Thyroid gland (tissue), 4 donors: ENCODE measurements at places on chromosomes 4 and X.

DNA sequence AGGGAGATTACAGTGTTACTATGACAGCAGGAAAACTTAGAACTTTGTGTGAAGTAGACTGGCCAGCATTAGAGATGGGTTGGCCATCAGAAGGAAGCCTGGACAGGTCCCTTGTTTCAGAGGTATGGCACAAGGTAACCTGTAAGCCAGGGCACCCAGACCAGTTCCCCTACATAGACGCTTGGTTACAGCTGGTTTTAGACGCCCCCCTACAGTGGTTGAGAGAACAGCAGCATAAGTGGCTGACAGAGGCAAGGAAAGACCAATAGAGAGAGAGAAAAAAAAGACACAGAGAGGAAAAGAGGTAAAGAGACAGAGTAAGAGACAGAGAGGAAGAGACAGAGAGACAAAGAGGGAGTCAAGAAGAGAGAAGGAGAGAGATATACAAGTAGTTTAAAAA, 144.5 kb downstream of the GC start:
- H3K36me3 ChIP-seq, result no peaks in the 10 kb centered on the region
- no peak for DNase-seq
- H3K27ac ChIP-seq, result no peak overlapping the region
- H3K4me3 ChIP-seq, result no peak overlapping the region
- H3K27me3 ChIP-seq, result no peaks in the 10 kb centered on the region
- no peaks in the 10 kb centered on the region for H3K4me1 ChIP-seq

DNA sequence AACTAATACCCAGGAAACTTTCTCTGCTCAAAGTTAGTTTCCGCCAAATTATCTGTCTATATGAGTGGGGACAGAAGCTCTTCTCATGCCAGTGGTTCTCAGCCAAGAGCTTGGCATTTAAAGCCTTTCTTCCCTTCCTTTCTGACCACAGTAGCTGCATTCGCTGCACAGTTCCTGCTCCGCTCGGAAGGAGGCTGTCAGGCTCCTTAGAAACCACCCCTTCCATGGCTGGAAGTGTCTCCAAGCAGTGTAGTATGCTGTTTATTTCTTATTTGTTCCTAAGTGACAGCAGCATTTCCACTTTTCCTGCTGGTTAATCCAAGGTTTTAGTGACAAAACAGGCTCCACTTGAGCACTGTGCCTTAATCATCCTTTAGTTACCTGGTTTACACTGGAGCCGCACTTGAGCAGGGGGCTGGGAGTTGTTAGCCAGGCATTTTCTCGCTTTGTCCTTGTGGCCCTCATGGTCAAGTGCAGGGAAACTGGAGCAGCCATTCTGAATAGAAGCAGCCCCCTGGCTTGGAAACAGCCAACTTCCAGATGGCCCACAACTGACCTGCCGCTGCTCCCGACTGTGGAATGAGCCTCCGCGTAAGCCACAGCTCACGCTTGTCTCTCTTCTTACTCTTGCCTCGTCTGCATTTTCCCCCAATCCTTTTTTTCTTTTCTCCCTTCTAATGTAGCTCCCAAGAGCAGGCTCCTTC, 739.4 kb upstream of the TENM3 start:
- no peak overlapping the region for H3K4me3 ChIP-seq
- no peak overlapping the region for H3K27ac ChIP-seq
- H3K27me3 ChIP-seq, result no peaks in the 10 kb centered on the region
- no peaks in the 10 kb centered on the region for H3K36me3 ChIP-seq
- no peak for DNase-seq

- no peaks in the 10 kb centered on the region for H3K27me3 ChIP-seq
- H3K4me3 ChIP-seq, result no peak overlapping the region
- H3K4me1 ChIP-seq, result no peaks in the 10 kb centered on the region
- no peaks in the 10 kb centered on the region for H3K36me3 ChIP-seq
- DNase-seq, result peak; percentile 43
Observed at GRCh38 chr4:95165926-95166524, 382.7 kb downstream of the UNC5C start.

- no peaks in the 10 kb centered on the region for H3K4me1 ChIP-seq
- no peak overlapping the region for H3K27ac ChIP-seq
- no peak overlapping the region for H3K4me3 ChIP-seq
- DNase-seq, result no peak
- H3K27me3 ChIP-seq, result no peaks in the 10 kb centered on the region
- H3K36me3 ChIP-seq, result no peaks in the 10 kb centered on the region
Observed at GRCh38 chr4:147571036-147571770, 46.0 kb upstream of the TMEM184C start.

- H3K27ac ChIP-seq, result no peak overlapping the region
- no peak overlapping the region for H3K4me3 ChIP-seq
- DNase-seq, result no peak
- H3K4me1 ChIP-seq, result peaks cover 14% of the 10 kb centered on the region
- no peaks in the 10 kb centered on the region for H3K36me3 ChIP-seq
- no peaks in the 10 kb centered on the region for H3K27me3 ChIP-seq
Observed at GRCh38 chr4:140693562-140693961, 62.6 kb downstream of the TBC1D9 start.

DNA sequence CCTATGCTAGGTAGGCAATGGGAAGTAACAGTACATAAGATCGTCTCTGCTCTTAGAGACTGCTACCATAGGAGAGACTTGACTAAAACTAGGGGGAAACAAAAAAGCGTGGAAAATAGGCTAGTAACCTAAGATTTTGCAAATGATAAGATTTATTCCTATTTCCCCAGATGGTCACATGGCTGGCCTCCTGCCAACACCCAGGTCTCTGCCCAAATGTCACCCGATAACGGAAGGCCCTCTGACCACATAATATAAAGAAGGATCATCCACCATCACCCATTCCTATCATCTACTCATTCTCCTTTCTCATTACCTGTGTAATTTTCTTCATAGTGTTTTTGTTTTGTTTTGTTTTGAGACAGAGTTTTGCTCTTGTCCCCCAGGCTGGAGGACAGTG, 4.7 kb downstream of the LAMP2 start:
- H3K36me3 ChIP-seq, result no peaks in the 10 kb centered on the region
- no peak overlapping the region for H3K4me3 ChIP-seq
- DNase-seq, result no peak
- no peaks in the 10 kb centered on the region for H3K27me3 ChIP-seq

GRCh38 chr4:4643306-4643705, 101.5 kb upstream of the STX18 start:
- no peaks in the 10 kb centered on the region for H3K4me1 ChIP-seq
- H3K27ac ChIP-seq, result no peak overlapping the region
- H3K27me3 ChIP-seq, result no peaks in the 10 kb centered on the region
- H3K4me3 ChIP-seq, result no peak overlapping the region
- H3K36me3 ChIP-seq, result no peaks in the 10 kb centered on the region
- DNase-seq, result no peak

- H3K27me3 ChIP-seq, result no peaks in the 10 kb centered on the region
- H3K36me3 ChIP-seq, result no peaks in the 10 kb centered on the region
- no peaks in the 10 kb centered on the region for H3K4me1 ChIP-seq
- H3K4me3 ChIP-seq, result no peak overlapping the region
Observed at GRCh38 chrX:118780911-118781310, 42.7 kb upstream of the ZCCHC12 start.

- H3K27ac ChIP-seq, result no peak overlapping the region
- H3K36me3 ChIP-seq, result no peaks in the 10 kb centered on the region
- no peak overlapping the region for H3K4me3 ChIP-seq
- no peaks in the 10 kb centered on the region for H3K27me3 ChIP-seq
Observed at GRCh38 chr4:102541697-102542096, 40.5 kb downstream of the NFKB1 start.

DNA sequence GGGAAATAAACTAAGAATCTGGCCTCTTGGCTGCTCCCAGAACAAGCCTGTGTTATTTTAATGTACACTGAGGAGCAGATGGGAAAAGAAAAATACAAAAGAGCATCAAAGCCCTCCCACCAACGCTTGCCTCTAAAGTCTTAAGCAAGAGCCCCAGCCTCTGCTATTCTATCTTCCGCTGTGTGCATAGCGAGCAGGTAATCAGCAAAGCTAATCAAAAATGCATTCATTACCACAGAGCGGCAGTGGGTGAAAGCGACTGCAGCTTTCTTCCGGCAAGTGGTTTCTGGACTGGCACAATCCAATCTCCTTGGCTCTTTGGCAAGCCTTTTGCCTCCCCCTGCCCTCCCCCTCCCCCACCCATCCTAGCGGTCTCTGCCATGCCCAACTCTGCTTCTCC, 13.5 kb upstream of the GRIA3 start:
- H3K4me3 ChIP-seq, result no peak overlapping the region
- H3K27me3 ChIP-seq, result no peaks in the 10 kb centered on the region
- no peak overlapping the region for H3K27ac ChIP-seq
- H3K4me1 ChIP-seq, result no peaks in the 10 kb centered on the region

DNA sequence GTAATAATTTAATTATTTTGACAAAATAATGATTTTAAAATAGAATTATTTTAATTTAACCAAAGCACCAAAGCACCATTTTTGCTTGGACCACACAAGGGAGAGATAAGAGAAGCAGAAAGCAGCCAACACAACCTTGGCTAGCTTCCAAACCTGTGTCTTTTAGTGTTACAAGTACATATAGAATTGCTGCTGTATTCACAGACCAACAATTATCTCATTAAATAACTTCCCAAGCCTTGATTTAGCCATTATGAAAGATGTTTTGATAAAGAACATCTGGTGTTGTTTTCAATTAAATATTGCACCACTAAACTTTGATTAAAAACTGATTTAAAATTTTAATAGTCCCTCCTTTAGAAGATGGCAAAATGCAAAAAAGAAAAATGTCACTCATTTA, 14.0 kb upstream of the IGFBP7 start:
- H3K27me3 ChIP-seq, result no peaks in the 10 kb centered on the region
- H3K4me3 ChIP-seq, result no peak overlapping the region
- DNase-seq, result no peak

- H3K27me3 ChIP-seq, result no peaks in the 10 kb centered on the region
- no peak for DNase-seq
- H3K4me1 ChIP-seq, result no peaks in the 10 kb centered on the region
- no peak overlapping the region for H3K4me3 ChIP-seq
Observed at GRCh38 chrX:70916754-70917153, 8.2 kb upstream of the TEX11 start.

GRCh38 chr4:129384974-129385373, 289.0 kb downstream of the C4orf33 start:
- DNase-seq, result no peak
- H3K4me3 ChIP-seq, result no peak overlapping the region
- no peaks in the 10 kb centered on the region for H3K4me1 ChIP-seq
- no peaks in the 10 kb centered on the region for H3K27me3 ChIP-seq
- no peaks in the 10 kb centered on the region for H3K36me3 ChIP-seq
- H3K27ac ChIP-seq, result no peak overlapping the region

DNA sequence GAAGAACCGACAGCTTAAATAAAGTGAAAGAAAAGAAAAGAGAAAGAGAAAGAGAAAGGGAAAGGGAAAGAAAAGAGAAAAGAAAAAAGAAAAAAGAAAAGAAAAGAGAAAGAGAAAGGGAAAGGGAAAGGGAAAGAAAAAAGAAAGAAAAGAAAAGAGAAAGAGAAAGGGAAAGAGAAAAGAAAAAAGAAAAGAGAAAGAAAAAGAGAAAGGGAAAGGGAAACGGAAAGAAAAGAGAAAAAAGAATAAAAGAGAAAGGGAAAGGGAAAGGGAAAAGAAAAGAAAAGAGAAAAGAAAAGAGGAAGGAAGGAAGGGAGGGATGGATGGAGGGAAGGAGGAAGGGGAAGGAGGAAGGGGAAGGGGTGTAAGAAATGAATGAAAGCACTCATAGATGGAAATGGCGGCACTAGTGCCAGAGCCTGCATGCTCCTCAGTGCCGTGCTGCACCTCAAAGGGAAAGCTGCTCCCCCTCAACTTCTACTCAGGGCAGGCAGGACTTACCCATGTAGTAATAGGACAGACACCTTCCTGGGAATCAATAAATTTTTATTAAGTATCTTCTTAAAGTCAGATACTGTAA, 70.7 kb downstream of the AFAP1 start:
- no peak for DNase-seq
- no peaks in the 10 kb centered on the region for H3K36me3 ChIP-seq
- no peak overlapping the region for H3K27ac ChIP-seq
- no peak overlapping the region for H3K4me3 ChIP-seq

- H3K36me3 ChIP-seq, result no peaks in the 10 kb centered on the region
- no peaks in the 10 kb centered on the region for H3K27me3 ChIP-seq
- no peak overlapping the region for H3K27ac ChIP-seq
- H3K4me1 ChIP-seq, result no peaks in the 10 kb centered on the region
- DNase-seq, result no peak
Observed at GRCh38 chr4:143046906-143047305, 137.8 kb upstream of the USP38 start.

DNA sequence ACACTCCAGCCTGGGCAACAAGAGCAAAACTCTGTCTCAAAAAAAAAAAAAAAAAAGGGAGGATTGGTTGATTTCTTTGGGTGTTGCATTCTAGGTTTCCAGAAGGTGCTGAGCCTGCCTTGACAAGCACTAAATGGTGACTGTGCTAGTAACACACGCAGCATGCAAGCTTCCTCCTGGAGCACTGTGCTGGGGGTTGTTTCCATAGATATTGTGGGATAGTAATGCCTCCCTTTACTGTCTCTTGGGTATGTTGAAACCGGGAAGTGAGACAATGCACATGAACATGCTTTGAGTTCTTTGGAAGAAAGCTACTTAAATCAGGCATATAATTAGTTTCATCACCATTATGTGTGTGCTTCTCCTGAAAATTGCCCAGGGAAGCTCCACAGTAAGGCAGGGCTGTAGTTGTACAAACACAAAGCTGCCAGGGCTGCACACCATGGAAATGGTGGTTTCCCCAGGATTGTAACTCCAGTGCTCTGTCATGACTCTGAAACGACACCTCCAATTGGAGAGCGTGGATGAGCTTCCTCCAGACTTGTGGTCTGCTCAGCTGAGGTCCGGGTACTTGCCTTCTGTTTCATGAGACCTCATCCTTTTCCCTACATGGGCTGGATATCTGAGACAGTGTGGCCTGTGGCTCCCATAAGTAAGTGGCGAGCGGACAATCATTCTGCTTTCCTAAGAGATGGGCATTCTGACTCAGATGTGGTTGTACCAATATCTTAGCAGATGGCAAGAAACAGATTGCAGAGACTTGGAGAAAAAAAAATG, 31.5 kb upstream of the STOX2 start:
- H3K27ac ChIP-seq, result no peak overlapping the region
- DNase-seq, result no peak
- no peak overlapping the region for H3K4me3 ChIP-seq
- peaks cover 17% of the 10 kb centered on the region for H3K4me1 ChIP-seq

- no peak overlapping the region for H3K27ac ChIP-seq
- H3K4me3 ChIP-seq, result no peak overlapping the region
- no peaks in the 10 kb centered on the region for H3K27me3 ChIP-seq
- no peak for DNase-seq
- H3K4me1 ChIP-seq, result no peaks in the 10 kb centered on the region
Observed at GRCh38 chr4:113943863-113944262, 35.6 kb downstream of the ARSJ start.

DNA sequence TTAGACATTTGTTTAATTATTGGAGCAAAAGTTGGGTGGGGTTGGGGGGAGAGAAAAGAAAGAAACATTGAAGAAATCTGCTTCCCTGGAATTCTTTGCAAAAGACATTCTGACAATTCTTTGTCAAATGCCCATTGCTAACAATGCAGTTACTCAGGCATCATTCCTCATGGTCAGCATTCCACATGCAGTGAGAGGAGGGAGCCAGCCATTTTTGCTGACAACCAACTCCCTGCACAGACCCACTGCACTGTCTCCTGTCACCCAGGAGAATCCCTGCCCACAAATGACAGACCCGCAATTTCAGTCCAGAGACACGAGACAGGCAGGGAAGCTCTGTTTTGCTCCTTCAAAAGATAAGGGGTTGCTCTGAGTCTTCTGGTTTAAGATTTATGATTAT, 985.1 kb upstream of the SLIT2 start:
- no peak overlapping the region for H3K27ac ChIP-seq
- no peak for DNase-seq
- no peaks in the 10 kb centered on the region for H3K4me1 ChIP-seq
- H3K4me3 ChIP-seq, result no peak overlapping the region
- H3K36me3 ChIP-seq, result no peaks in the 10 kb centered on the region
